ENCODE measurements at places on chromosomes 2 and 18.

GRCh38 chr2:186484062-186484735 is 1.9 kb upstream of the ZC3H15 start:
- no peak for DNase-seq

- DNase-seq: no peak
Observed at GRCh38 chr2:233820774-233821105, 33.6 kb downstream of the HJURP start.

- DNase-seq: no peak
Observed at GRCh38 chr2:65974067-65974723, 460.7 kb upstream of the MEIS1 start.

- no peak for DNase-seq
Observed at GRCh38 chr18:32896776-32897547, 124.1 kb upstream of the KLHL14 start.

- DNase-seq: no peak
Observed at GRCh38 chr2:233091595-233092375, 31.6 kb downstream of the INPP5D start.

DNA sequence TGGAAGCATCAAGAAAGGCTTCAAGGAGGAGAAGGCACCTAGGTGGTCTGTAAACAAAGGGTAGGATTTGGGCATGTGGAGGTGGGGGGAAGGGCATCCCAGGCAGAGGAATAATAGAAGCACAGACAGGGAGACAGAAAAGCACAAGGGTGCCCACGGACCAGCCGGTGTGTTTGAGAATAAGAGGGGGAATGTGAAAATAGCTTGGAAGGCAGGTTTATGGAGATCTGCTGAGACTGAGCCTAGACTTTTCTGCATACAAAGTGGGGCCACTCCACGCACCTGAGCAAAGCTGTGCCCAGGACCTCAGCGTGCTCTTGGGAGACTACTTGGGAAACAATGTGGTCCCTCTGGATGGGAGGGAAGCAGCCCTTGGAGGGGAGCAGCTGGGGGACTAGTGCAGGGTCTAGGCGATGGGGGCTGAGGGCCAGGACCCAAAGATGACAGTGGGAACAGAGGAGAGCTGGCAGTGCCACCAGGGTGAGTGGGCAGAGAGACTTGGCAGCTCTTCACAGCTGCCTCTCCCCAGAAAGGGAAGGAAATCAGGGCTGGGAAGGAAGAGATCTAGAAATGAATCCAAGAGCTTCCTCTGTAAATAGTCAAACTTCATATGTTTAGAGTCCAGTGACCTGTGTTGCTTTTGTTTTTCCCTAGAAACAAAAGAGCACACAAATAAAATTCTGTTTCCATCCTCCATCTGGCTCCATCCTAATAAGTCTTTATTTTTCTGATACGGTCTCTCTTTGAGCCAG is 110.7 kb upstream of the SMAD7 start:
- no peak for DNase-seq

DNA sequence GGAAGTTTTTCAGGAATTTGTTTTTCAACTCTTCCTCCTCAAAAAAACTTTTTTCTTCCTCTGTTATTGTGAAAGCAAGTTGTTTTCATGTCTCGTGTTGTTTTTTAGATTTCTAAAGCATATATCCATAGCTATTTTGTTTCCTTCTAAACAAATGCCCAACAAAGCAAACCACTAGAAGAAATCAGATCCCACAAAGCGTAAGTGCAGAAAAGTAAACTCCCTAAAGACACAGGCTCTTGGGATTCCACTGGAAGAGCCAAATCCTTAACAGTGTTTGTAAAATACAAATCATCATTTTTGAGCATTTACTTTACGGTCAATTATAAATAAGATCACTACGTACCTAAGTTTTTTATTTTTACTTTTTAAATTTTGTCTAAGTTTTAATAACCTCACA is 21.7 kb upstream of the RIF1 start:
- DNase-seq: no peak

GRCh38 chr18:79971211-79971952 is 6.9 kb downstream of the HSBP1L1 start:
- no peak for DNase-seq

DNA sequence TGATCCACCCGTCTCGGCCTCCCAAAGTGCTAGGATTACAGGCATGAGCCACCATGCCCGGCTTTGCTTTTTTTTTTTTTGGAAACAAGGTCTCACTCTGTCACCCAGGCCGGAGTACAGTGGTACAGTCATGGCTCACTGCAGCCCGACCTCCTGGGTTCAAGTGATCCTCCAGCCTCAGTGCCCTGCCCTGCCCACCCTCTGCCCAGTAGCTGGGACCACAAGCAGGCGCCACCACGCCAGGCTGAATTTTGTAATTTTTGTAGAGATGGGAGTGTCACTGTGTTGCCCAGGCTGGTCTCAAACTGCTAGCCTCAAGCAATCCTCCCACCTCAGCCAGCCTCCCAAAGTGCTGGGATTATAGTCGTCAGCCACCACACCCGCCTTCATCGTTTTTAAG is 11.6 kb upstream of the PSD4 start:
- DNase-seq: no peak

GRCh38 chr18:4842287-4842686 is 354.8 kb downstream of the AKAIN1 start:
- no peak for DNase-seq

DNA sequence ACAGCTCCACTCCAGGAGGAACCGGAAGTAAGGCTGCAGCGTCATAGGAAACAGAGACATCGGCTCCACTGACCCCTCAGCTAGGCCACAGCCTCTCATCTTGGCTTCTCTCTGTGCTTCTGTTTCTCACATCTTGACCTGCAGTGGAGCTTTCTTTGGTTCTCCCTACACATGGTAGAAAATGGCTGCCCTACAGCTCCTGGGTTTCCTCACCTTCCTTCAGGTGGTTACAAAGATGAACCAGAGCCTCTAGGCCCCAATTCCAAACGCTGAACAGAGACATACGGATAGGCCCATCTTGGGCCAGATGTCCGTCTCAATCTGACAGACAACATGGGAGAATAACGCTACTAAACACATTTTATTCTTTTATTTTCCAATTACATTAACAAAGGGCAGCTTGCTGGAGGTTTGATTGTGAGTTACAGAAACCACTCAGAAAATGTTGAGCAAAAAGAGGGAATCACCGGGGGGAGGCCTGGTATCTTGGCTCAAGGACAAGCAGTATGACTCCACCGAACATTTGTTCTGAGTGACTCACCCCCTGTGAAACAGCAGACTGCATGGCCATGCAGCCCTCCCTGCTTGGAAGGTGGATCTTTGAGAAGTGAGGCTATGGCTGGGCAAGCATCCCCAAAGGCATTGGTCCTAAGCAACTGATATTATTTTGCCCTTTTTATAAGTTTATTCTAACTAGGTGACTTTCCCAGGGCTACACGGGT is 303.5 kb downstream of the CDCA7 start:
- DNase-seq: no peak

DNA sequence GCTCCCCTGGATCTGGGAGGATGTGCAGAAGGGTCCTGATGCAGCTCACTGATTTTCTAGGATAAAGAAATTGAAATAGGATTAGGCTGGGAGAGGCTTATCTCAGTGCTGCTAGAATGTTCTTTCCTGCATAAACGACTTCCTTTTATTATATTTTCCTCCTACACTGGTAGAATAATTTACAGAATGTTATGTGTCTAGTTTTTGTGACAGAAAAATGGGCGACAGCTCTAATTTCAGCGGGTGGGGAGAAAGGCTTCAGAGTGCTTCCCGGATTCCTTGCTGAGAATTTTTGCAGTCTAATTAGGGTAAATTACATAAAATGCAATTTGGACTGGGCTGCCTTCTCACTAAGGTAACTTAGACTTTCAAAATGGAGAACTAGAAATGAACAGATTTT is 66.2 kb downstream of the SKA1 start:
- no peak for DNase-seq

DNA sequence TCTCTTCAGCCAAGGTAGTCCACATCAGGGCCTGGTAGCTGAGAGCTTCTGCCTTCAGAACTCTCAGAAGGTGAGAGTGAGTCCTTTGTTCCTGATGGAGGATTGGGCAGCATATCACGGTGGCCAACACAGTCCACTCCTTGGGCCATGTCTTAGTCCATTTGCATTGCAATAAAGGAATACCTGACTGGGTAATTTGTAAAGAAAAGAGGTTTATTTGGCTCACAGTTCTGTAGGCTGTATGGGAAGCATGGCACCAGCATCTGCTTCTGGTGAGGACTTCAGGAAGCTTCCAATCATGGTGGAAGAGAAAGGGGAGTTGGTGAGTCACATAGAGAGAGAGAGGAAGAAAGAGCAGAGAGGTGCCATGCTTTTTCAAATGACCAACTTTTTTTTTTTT is 98.8 kb downstream of the ADCYAP1 start:
- DNase-seq: no peak

DNA sequence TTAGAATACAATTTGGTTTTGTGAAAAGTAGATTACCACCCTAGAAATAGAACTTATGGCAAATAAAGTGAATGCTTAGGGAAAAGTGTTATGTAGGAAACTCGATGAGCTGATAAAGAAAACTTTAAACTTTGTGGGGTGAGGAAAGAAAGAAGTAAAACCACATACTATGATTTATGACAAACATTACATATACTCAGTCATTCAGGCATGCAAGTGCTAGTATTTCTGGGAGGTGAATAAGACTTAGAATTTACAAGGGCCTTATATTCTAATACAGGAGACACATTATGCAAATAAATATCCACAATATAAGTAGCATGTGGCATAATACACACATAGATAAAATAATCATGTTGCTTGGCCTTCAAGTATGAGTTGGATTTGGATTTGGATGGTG is 618.1 kb downstream of the XIRP2 start:
- DNase-seq: no peak

DNA sequence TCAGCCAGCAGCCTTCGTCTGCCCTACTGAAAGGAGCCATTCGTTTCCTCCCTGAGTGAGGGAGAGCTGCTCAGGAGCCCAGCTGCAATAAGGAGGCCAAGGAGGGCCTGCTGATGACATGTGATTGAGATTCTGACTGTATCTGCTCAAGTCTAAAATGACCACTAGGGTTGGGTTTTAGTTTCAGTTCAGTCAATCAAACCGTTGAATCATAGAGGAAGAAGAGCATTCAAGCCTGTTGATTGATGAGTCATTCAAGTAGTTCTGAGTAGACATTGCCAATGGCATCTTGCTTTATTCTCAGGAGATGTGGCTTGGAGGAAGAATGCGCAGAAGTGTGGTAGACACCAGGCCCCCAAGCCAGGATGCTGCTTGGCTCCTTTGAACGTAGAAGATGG is 19.9 kb upstream of the BCL2L11 start:
- no peak for DNase-seq
